ENCODE measurements at places on chromosomes 12 and 14. TPM values are rescaled to one million over a fixed set of nuclear protein-coding genes. Genes with fewer than 3 reads are reported as not detected.

GRCh38 chr12:113159937-113160336 is 10.4 kb downstream of the CFAP73 start:
- DNase-seq, result no peak

The PPP4R4 gene
- total RNA-seq, result 8.8 TPM

- no peak for DNase-seq
These were observed 20.2 kb downstream of the FGD4 start for GRCh38 chr12:32419520-32419960.

- no peak for DNase-seq
These were observed 20.3 kb upstream of the DHRS4 start for GRCh38 chr14:23933108-23933741.

DNA sequence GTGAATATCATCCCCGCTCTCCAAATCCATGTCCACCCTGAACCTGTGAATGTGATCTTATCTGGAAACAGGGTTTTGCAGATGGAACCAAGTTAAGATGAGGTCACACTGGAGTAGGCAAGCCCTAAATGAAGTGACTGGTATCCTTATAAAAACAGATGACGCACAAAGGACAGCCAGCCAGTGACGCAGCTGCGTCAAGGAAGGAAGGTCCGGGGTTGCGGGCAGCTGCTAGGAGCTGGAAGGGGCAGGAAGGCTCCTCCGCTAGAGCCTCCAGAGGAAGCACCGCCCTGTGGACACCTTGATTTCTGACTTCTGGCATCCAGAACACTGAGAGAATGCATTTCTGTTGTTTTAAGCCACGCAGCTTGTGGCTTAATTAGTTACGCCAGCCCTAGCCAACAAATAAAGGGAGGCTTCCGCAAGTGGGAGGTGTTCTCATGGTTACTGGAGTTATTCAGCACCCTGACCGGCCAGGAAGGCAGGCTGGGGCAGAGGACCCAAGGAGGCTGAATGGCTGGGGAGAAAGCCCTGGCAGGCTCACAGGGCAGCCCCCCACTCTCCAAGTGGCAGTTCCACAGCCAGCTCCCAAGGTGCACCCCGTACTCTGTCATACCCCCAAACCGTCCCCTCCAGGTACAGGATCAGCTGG is 127.6 kb upstream of the NCOR2 start:
- no peak for DNase-seq

The FOXA1 gene
- total RNA-seq, result 2.7 TPM

The LUM gene
- 141 TPM for total RNA-seq

The GUCY2C gene
- 0.10 TPM for total RNA-seq

- DNase-seq, result no peak
These were observed 23.3 kb upstream of the NEK9 start for GRCh38 chr14:75150150-75150549.

- DNase-seq, result peak; percentile 81
These were observed at the start of gene PTMS for GRCh38 chr12:6765634-6766581. Gene PTMS, plus strand, starts transcription at chr12:6766363. Its CDS starts 343 bp downstream, at chr12:6766706.
